Activated CD8-positive, alpha-beta memory T cell treated with anti-CD3 and anti-CD28 coated beads, Interleukin-2, amount 50 U/mL, for 4 hours (primary cell): ENCODE measurements at places on chromosomes 6 and 20.

DNA sequence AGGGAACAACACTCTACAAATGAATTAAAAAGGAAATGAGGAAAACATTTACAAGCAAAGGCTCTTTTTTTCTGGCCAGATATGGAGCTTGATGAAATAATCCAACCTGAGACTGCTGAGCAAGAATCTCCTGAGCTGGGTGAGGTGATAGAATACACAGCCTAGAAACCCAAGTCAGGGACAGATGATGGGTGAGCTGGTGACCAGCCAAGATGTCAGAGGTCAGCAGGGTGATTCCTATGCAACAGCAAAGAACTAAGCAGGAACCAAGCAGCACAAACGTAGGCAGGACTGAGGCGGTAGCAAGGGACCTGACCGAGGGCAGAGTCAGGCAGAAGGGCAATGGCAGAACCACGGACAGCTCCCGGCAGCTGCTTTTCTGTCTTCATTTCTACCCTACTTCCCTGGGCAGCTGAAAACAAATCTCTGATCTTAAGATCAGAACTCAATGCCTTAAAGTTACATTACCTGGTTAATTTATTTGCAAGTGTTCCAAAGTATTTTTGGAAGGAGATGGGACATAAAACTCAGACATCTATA is 75.1 kb downstream of the CDC40 start:
- no peak for DNase-seq

DNA sequence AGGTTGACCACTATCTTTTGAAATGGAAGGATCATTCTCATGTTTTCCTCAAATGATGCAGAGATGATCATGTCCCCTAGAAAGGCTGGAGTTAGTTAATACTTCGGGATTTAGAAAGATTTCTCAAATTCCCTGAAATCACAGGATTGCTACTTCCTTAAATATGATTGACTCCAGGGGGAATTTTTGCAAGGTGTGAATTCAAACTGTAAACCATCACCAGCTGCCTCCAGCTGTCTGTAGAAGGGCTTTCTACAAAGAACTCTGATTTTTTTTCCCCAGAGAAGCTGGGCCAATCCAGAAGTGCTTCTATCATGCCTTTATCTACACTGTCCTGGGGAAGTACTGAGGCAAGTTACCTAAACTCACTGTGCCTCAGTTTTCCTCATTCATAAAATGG is 114.5 kb downstream of the EDN1 start:
- DNase-seq: no peak

GRCh38 chr6:5287205-5287965 is 26.1 kb downstream of the FARS2 start:
- no peak for DNase-seq

GRCh38 chr6:144696610-144697368 is 411.7 kb downstream of the UTRN start:
- no peak for DNase-seq

- no peak for DNase-seq
Observed at GRCh38 chr6:10582774-10583508, 61.8 kb downstream of the GCNT2 start.

DNA sequence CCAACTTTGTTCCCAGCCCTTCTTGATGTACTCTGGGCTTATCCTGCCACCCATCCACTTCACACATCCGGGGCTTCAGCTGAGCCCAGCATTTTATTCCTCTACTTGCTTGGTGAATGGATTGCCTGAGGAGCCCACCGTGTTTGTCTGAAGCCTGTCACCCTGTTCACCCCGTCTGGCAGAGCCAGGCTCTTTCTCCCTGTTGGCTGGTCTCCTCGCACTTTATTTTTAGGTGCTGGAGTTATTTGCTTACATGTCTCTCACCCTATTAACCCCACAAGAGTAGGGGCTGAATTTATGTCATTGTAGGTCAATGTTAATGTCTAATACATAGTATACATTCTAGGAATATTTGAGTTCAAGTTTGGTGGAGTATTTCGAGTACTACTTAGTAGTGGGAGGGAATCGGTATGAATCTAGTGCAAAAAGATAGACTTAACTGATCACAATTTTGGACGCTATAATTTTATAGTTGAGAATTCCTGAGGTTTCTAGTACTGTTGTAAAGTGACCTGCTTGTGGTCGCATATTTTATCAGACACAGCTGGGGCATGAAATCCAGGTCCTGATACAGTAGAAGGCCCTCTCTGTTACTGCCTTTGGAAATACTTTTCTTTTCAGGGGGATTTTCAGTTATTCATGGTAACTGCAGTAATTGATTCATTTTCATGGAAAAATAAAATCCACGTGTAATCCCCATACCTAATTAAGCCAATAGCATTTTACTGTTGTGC is 10.8 kb downstream of the JARID2 start:
- DNase-seq: no peak

- no peak for DNase-seq
Observed at GRCh38 chr6:56736804-56737203, 94.1 kb upstream of the DST start.

DNA sequence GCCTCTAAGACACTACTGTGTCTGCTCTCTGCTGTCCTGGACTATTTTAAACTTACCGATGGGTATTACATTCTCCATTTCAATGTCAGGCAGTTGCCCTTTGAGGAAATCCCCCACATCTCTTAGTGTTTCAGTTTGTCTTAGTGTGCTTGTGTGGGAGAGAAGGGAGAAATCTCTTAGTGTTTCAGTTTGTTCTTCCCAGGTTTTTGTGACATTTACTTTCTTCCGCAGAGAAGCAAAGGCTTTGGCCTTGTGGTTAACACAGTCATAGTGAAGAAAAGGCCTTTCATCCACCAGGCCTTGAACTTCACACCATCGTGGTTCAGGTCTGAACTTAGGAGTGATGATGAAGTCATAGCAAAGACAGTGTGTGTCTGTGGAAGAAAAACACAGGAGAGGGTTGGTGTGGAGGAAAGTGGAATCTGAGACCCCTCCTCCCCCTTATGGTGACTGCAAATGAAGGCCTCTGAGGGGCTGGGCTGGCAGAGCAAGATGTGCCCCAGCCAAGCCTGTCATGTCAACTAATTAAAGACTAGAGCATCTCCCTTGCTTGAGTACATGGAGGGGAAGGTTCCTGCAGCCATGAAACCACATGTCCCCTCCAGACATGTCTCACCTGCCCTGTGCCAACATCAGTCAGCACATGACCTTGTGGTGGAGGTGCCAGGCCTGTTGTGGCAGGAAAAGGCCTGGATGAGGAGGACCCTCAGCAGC is 23.9 kb downstream of the RAET1L start:
- DNase-seq: no peak

DNA sequence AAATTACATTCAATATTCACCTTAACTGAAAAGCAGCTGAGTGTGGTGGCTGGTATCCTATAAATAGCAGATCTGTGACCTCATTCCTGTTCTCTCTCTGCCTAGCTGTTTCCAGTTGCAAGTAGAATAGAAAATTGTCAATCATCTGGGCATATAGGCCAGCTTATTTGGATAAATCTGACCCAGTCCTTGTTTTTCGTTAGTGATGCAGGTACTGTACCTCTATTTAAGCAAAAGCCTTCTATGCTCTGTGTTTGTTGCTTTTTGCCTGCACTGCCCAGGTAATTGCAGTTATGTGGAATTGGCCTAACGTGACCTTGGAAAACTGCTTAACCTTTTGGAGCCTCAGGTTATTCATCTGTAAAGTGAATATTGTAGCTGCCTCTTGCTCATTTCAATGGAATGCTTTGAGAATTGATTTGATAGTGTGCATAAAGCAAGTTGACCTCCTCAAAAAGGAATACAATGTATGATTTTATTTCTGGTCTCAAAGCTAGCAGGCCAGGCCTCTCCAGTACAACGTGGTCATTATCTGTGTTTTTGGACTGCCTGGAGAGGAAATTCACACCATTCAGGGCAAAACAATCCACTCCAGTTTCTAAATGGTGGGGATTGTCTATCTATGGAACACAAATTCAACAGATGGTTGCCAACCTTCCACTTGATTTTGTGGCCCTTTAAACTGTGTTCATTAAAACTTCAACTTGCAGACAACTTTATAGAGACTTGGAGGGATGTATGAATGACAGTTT is 508.7 kb upstream of the CITED2 start:
- DNase-seq: no peak

- no peak for DNase-seq
Observed at GRCh38 chr6:17102258-17102870, 514 bp downstream of the STMND1 start.

GRCh38 chr6:80543598-80544222 is 437.2 kb downstream of the BCKDHB start:
- DNase-seq: no peak

GRCh38 chr6:8082954-8083858 is 19.0 kb upstream of the BLOC1S5 start:
- no peak for DNase-seq

GRCh38 chr6:31268836-31269235 is 3.1 kb downstream of the HLA-C start:
- no peak for DNase-seq

DNA sequence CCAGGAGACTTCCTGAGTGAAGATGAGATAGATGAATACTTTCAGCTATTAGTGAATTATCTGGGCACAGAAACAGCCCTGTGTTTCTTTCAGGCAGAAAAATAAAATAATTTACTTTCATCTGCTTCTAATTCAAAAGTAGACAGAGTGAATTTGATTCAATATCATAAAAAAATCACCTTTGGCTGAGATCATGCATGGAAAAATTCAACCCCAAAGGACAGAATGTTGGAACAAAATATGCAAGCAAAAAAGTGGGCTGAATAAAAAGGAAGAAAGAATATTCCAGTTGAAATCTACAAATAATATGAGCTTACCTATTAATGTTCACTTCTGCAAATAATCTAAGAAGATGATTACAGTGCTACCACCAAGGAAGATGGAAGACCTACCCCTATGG is 546.9 kb downstream of the TFAP2B start:
- no peak for DNase-seq

DNA sequence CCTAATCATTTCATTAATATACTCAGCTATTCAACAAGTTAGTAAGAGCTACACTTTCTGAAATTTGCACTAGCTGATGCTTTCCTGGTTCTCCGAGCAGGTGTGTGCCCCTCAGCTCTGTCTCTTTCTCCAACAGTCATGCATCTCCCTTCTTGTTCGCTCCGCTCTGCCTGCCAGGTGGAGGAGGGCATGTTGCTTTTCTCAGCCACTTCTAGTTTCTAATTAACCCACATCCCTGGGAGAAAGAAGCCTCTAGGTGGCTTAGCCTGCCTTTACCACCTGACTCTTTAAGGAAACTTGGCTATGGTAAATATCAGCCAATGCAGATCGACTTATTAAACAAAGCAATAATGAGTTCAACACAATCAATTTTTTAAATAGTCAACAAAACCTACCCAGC is 34.2 kb downstream of the LRFN2 start:
- no peak for DNase-seq
